ENCODE measurements at places on chromosomes 13 and 19.

DNA sequence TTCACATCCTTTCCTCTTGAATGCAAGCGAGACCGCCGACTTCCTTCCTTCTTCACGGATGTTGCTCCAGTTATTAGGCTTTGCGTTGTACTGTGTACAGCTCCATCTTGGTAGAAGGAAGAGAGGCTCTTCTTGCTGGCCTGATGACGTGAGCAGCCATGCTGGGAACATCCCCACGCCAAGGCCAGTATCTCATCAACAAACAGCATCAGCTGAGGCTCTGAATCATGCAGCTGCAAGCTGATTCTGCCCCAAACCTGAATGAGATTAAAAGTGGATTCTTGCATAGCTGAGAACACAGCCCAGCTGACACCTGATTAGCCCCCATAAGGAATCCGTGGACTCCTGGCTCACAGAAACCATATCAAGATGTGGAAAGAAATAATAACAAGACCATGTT is 809.6 kb downstream of the EFNB2 start:
- no peak for DNase-seq

GRCh38 chr13:75318138-75318833 is 163.7 kb downstream of the TBC1D4 start:
- no peak for DNase-seq

DNA sequence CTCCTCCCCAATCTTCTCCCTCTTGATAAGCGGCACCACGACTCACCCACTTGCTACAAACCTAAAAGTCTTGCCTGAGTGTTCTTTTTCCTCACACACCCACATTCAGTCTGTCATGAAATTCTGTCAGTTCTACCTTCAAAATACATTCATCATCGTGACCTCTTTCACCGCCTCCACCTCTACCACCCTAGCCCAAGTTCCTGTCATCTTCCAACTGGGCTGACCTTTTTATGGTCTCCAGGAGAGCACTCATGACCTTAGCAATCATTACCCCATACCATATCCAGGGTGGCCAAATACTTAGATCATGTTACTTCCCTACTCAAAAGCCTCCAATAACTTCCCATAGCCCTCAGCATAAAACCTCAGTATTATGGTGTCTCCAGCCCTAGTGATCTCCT is 110.4 kb upstream of the TSC22D1 start:
- DNase-seq = no peak

DNA sequence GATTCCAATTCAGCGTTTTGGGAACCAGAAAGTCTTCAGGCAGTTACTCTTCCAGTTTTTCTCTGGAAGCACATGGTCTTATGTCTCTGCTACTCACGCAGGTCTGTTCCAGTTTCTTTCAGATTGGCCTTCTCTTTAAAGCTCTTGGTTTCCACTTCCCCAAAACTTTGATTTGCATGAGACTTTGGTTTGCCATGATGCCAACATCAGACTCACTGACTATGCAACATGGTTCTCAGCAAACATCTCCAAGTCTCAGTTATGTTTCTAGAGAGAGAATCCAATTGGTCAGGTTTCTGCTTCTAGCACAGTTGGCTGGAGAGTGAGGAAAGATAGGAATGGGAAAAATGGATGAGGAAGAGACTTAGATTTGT is 3.1 kb downstream of the AKAP11 start:
- DNase-seq = no peak

DNA sequence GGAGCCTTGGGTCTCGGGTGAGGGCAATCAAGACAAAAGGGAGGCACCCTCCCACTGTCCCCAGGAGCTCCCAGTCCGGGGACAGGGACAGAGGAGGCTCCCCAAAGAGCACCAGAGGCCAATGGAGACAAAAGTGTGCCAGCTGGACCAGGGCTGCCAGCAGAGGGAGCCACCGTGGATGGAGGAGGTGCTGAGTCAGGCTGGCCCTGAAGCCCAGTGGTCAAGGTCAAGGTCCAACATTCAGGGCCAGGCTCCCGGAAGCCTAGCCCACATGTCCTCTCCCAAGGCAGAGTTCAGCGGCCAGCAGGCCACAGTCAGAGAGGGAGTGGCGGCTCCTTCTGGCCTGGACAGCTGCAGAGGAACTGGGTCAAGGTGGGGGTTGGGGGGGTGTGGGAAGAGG is 8.4 kb downstream of the COL5A3 start:
- no peak for DNase-seq

DNA sequence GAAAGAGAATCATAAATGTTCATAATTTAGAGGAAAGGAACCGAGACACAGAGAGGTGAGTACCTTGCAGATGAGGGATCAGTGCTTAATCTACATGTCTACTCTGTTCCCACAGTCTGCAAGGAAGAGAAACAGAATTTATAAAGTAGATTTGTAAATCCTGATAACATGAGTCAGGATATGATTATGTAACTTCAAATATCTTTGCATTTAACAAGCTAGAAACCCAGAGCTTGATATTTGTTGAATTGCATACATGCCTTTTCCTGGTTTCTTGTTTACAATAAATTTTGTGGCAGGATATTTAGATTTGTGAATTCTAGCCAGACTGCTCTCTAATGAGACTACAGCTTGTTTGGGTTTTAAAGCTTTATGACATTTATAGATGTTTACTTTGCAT is 219.2 kb downstream of the ENOX1 start:
- DNase-seq = no peak

- no peak for DNase-seq
These were observed 49.5 kb upstream of the PCDH17 start for GRCh38 chr13:57582032-57582431.

DNA sequence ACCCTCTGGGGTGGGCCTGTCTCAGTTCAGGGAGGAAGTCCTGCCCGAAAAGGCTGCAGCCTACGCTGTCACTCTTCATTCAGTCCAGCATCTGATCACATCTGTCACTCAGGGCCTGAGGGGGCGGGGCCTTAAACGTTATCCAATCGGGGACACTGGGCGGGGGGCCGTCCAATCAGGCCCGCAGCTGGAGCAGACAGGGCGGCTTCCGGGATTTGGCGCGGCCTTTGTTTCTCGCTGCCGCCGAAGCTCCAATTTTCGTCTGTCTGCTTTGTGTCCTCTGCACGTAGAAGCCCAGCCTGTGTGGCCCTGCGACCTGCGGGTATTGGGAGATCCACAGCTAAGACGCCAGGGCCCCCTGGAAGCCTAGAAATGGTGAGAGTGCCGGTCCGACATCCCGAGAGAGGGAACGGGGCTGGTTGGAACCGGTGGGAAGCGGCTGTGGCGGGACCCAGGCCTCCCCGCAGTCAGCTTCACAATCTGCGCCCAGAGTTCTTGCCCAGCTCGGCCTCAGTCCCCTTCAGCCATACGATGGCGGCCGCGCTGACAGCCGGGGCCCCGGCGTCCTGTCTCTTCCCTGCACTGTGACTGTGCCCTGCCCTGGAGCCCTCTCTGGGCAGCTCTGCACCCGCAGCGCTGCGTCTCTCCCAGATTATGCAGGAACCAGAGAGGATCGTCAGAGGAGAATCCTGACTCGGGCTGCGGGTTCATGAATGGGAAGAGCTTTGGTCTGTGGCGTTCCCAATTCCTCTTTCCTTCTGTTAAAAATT is at the start of gene ZNF730:
Gene ZNF730, plus strand, starts transcription at position 224 of the 770 bp plus-strand sequence. Its CDS starts 149 bp downstream, at position 373.
- no peak for DNase-seq

DNA sequence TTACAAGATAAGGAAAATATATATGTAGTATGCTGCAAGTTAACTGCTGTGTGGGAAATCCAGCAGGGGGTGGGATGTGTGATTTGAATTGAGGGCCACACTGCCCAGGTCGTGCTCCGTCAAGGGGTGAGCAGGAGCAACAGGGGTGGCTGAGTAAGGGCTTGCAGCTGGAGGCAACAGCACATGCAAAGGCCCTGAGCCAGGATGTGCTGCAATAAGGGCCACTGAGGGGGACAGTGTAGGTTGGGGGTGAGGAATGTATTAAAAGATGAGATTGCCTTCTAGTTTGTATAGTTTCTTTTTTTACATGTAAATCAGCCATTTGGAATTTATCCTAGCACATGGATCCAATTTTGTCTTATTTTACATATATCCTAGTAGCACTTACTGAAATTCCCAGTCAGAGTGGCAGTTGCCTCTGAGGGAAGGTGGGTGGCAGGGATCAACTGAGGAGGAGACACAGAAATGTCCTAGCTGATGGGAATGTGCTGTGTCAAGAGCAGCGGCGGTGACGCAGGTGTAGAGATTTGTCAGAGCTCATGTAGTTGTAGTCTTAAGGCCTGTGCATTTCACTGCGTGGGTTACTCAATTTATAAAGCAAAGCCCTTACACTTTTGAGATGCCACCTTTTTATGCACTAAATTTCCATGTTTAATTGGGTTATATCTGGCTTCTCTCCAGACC is 5.4 kb upstream of the RBM42 start:
- no peak for DNase-seq

GRCh38 chr13:23480324-23480723 is 46.8 kb upstream of the SACS start:
- no peak for DNase-seq

- DNase-seq = no peak
These were observed 2.6 kb downstream of the BBC3 start for GRCh38 chr19:47228168-47228936.

DNA sequence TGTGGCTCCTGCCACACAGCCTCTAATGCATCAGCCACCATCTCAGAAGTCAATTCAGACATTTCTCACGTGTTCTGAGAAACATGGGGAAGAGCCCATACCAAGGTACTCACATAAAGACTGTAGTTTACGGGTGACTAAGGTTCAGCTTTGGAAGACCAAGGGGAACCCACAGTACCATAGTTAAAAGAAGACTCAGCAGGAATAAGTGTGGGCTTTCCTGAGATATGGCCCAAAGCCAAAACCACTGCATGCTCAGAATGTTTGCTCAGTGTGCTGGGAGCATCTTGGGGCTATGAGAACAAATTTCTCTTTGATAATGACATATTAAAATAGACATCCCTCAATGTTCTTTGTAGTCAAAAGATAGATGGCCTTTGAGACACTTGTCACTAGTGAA is 283.8 kb downstream of the DCT start:
- no peak for DNase-seq

DNA sequence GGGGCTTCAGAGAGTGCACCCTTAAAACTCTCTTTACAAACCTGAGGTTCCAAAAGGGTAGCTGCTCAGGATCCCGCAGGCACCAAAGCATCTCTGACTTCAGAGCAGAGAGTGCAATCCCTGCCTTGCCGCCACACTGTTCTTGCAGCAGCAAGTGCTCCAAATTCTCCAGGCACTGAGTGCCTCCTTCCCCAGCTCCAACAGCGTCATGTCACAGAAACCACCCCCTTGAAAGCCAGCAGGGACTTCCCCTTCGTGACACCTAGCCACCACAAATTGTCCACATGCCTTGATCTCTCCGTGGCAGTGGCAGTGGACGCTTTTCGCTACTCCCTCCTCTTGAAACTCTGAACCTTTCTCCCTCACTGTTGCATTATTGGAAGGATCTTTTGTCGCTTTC is 39.9 kb downstream of the MBNL2 start:
- DNase-seq = no peak

DNA sequence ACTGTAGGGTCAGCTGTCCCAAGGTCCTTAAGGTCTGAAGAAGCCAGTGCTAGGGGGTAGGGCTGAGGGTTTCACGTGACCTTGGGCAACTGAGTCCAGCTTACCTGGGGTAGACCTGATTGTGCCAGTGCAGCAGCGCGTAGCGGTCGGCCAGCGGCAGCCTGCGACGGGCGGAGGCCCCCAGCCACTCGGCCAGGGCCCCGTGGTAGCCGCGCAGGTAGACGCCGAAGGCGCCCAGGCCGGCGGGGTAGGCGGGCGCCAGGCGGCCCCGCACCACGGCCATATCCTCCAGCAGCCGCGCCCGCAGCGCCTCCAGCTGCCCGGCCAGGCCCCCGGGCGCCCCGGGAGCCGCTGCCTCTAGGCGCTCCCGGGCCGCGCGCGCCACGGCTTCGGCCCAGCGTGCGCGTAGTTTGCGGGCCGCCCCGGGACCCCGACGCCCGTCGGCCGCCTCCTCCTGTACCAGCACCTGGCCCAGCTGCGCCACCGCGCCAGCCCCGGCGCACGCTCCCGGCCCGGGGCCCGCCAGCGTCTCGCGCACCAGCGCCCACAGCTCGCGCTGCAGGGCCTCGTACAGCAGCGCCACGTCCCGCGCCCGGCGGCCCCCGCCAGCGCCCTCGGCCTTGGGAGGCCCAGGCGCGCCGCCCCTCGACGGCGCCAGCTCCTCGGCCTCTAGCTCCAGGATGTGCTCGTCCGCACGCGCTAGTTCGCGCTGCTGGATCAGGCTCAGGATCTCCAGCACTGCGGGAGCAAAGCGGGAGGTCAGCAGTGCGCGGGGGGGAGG is 10.9 kb downstream of the EXOC3L2 start:
- DNase-seq = no peak

- no peak for DNase-seq
These were observed 7.6 kb upstream of the BICRA start for GRCh38 chr19:47601180-47601904.

- DNase-seq = peak; percentile 56
These were observed 9.8 kb upstream of the USPL1 start for GRCh38 chr13:30607908-30608307.

GRCh38 chr19:3108775-3109174 is 14.6 kb downstream of the GNA11 start:
- DNase-seq = peak; percentile 53

- DNase-seq = peak; percentile 45
These were observed 1.0 kb downstream of the REX1BD start for GRCh38 chr19:18589380-18590272.

- DNase-seq = no peak
These were observed 603.3 kb upstream of the SLITRK6 start for GRCh38 chr13:86402500-86402899.

DNA sequence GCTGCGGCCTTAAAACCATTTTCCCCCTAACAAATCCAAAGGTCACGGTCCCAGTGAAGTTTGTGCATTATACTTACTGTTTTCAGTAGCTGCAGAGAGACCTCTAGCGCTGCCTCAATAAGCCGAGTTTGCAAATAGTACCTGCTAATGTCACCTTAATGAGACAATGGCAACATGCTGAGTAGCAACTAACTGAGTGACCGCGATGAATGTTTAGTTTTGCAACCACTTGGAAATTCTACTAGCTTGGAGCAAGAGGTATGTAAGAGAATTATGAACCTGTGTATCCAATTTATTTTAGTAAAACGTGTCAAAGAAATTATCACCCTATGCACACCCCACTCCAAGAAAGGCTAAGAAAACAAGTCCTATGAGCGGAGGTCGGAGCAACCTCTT is 1.2 kb downstream of the KPNA3 start:
- no peak for DNase-seq

DNA sequence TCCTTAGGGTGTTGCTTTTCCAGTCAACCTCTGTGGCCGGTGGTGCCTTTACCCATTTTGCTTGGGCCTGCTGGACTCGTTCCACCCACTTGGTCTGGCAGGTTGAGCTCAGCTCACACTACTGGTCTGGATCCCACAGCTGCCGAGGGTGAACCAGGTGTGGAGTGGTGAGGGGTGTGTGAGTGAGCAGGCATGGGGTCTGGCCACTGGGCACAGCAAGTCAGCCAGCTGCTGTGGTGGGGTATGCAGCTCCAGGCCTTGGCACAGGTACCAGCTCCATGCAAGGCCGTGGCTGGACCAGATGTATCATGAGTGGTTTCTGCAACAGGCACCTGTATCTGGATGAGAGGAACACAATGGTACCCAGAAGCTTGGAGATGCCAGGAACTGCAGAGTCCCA is 277.6 kb upstream of the KLHL1 start:
- DNase-seq = no peak

GRCh38 chr13:49641801-49642291 is 13.5 kb downstream of the ARL11 start:
- DNase-seq = no peak
